ENCODE measurements at places on chromosomes 6 and 20. TPM values are rescaled to one million over a fixed set of nuclear protein-coding genes. Genes with fewer than 3 reads are reported as not detected.

DNA sequence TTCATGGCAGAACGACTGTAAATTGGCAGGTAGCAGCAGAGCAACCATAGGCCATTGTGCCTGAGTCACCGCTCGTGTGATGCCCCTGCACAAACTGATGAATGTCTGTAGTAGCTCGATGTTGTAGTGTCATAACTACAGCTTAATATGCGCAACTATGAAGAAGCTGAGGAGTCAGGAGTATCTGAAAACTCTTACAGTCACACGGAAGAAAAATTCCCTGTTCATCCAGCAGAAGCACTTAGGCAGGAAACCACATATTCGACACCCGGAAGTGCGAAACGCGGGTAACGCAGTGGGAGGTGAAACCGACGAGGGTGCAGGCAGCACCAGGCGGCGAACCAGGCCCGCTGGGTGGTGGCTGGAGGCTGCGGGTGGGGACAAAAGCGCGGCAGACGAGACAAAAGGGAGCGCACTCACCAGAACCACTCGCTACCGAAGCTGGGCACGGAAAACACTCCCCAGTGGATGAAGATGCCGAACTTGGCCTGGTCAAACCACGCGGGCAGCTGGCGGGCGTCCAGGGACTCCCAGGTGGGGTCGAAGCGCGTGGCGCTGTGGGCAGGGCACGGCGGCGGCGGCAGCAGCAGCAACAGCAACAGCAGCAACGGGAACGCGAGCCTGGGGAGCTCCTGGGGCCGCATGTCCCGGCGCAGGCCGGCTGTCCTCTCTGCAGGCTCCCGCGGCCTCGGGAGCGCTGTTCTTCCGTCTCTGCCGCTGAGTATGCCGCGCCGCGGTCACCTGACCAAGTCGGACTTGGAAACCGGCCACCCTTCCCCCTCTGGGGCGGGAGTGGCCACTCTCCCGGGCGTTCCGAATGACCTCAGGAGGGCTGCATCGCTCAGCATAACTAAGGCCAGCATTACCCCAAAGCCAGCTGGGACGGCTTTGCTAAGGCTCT lies at the start of gene FUCA2:
Gene FUCA2 (minus strand): TSS at position 730 of the 901 bp plus-strand sequence. CDS start 86 bp downstream, at position 644.
- peak; percentile 17 for DNase-seq

DNA sequence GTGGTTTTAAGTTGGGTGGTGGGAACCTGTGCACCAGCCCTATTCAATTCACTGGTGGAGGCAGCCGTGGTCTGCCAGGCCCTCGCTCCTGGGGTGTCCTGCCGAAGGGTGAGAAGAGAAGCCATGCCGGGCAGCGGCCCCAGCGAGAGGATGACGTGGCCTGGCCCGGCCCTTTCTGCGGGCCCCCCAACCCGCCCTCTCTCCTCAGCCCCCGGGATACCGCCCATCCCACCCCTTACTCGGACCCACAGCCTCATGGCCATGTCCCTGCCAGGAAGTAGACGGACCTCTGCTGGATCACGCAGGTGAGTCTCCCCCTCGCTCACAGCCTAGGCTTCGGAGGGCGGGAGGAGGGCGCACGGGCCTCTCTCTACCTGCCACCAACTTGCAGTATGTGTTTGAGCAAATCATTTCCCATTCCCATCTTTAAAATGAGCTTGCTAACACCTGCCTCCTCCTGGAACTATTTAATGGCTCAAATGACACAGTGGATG lies 30.1 kb downstream of the SNPH start:
- DNase-seq = no peak

LKAAEAR1 gene
- total RNA-seq = not detected

PGBD1 gene
- total RNA-seq = 7.7 TPM

DNA sequence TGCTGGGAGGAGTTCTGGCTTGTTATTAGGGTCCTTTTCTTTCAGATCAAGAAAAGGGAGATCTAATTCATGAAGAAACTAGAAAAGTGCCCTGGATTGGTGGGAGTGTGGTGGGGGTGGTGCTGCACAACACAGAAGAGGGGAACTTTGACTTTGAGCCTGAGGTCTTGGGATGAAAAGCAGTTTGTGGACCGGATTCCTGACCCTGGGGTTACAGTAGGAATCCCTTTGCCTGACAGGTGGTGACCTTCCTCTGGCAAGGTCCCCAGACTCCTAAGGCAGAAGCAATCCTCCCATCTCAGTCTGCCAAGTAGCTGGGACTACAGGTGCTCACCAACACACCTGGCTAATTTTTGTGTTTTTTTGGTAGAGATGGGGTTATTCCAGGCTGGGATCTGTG lies 45.3 kb upstream of the IER3 start:
- DNase-seq = no peak

DNA sequence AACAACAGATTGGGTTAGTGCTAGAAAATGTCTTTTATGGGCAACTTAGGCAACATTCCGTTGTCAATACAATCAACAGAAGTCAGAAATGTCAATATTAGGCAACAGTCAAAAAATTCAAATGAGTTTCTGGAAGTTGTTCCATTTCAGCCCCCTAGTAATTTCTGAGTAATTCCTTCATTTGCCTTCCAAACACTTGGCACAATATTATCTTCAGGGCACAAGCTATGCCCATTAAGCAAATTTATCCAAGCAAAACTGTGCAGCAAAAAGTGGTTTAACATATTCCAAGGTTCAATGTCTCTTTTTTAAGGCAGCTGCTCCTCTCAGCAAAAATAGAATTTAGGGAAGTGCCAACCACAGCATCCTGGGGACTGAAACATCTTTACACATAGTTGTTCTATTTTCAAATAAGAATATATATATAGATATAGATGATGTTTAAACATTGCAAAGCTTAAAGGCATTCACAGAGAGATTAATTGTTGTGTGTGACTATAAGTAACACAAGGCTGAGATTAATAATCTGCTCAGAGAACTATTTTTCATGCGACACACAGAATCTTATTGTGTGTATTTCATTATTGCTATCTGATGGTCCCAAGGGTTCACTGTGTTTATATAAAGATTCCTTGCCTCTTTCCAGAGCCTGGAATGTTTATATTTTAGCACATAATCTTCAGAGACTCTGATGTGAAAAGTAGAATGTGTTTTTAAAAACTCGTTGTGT lies 75.2 kb upstream of the ADTRP start:
- no peak for DNase-seq

PTGIS gene
- total RNA-seq = not detected

DNA sequence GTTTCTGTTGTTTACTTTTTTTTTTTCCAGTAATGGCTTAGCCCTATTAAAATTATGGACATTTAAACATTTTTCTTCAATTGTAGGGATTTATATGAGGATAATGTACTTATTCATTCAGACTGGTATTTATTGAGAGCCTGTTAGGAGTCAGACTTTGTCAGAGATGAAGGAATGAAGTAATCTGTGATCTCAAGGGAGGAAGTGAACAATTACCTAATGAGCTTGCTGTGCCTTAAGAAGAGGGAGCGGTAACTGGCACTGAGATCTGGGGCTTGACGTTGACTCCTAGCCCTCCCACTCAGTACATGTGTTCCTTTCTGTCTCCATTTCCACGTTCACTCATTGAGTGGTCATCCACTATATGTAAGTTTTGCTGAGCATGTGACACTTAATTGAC lies 12.6 kb downstream of the AFDN start:
- DNase-seq = no peak

DNA sequence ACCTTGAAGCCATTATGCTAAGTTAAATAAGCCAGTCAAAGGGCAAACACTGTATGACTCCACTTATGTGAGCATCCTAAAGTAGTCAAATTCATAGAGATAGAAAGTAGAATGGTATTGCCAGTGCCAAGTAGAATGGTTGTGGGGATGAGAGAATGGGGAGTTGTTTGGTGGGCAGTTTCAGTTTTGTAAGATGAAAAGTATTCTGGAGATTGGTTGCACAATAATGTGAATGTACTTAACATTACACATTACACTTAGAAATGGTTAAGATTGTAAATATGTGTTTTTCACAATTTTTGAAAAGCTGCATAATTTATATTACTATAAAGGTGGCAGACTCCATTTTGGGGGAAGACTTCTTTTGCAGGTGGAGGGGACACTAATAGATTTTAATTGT lies 51.3 kb upstream of the CARMIL1 start:
- no peak for DNase-seq

DNA sequence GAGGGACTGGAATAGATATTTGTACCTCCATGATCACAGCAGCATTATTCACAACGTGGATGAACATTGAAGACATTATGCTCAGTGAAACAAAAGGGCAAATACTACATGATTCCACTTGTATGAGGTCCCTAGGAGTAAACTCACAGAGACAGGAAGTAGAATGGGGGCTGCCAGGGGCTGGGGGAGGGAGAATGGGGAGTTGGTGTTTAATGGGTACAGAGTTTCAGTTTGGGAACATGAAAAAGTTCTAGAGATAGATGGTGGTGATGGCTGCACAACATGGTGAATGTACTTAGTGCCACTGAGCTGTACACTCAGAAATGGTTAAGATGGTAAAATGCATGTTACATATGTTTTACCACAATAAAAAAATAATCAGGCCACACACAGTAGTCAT lies 164.3 kb upstream of the RREB1 start:
- DNase-seq = no peak

Measured in mammary epithelial cell (primary cell).